ENCODE measurements at places on chromosomes 2 and 18.

DNA sequence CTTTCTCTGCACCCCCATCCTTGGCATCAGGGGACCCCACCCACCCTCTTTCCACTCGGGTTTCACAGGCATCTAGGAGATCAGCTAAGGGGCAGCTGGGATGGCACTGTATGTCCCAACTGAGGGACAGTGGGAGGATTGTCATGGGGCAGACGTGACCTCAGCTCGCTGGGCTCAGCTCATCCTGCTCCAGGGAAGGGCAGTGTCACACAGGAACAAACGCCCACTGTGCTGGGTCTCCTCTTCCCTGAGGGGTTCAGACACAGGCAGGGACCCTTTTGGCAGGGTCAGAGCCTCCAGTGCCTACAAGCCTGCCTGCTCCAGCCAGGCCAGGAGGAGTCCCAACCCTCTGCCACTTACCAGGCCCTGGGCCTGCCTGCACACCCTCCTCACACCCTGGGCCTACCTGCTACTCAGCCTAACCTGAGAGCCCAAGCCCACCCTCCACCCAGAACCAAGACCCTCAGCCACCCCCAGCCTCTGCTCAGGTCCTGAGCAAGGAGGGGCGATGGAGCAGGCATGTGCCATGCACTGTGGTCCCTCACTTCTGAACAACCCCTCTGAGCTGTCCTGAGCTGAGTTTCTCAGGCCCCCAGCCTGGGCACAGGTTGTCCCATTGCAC is 68.2 kb downstream of the HS1BP3 start:
- no peaks in the 10 kb centered on the region for H3K36me3 ChIP-seq
- no peak overlapping the region for H3K27ac ChIP-seq
- H3K4me3 ChIP-seq: no peak overlapping the region
- H3K27me3 ChIP-seq: no peaks in the 10 kb centered on the region

- H3K4me3 ChIP-seq: no peak overlapping the region
- no peaks in the 10 kb centered on the region for H3K27me3 ChIP-seq
- H3K27ac ChIP-seq: no peak overlapping the region
- 0 out of 2 replicates have a peak, but pooled peaks cover 8% of the 10 kb centered on the region for H3K4me1 ChIP-seq
Observed at GRCh38 chr2:212845941-212846340, 305.5 kb downstream of the IKZF2 start.

DNA sequence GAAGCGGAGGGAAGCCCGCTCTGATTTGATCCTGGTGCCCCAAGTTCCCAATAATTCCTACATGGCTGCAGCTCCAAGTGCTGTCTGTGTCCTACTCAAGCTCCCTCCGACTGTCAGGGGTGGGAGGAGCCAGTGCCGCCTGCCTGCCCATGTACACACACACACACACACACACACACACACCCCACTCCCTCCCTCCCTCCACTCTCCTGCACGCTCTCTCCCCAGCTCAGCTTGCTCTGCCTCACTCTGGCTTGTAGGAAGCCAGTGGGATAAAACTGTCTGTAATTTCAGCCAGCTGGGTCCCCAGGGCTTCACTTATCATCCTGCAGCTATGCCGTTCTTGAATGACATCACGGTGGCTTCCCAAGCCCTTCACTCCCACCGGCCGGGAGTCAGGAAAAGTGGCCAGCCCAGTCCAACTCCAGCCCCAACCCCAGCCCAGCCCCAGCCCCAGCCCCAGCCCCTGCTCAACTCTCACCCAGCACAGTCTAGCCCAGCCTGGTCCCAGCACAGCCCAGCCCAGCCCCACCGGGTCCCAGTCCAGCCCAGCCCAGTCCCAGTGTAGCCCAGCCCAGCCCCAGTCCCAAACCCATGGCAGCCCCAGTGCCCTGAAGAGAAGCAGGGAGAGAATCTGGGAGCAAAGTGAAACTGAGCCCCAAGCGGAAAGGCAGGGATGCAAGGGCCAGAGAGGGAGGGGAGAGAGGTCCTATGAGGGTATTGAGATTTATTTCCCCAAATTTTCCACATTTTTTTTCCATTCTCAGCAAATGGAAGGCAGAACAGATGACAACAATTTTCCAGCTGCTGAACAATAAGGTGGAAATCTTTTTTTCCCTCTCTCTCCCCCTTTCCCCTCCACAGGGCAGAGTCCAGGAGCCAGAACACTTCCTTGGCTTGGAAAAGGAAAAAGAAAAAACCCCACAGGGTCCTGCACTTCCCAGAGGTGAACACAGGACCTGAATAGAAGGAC is 144.0 kb downstream of the TNS1 start:
- no peaks in the 10 kb centered on the region for H3K36me3 ChIP-seq
- H3K4me1 ChIP-seq: no peaks in the 10 kb centered on the region
- H3K27me3 ChIP-seq: no peaks in the 10 kb centered on the region
- H3K27ac ChIP-seq: no peak overlapping the region

DNA sequence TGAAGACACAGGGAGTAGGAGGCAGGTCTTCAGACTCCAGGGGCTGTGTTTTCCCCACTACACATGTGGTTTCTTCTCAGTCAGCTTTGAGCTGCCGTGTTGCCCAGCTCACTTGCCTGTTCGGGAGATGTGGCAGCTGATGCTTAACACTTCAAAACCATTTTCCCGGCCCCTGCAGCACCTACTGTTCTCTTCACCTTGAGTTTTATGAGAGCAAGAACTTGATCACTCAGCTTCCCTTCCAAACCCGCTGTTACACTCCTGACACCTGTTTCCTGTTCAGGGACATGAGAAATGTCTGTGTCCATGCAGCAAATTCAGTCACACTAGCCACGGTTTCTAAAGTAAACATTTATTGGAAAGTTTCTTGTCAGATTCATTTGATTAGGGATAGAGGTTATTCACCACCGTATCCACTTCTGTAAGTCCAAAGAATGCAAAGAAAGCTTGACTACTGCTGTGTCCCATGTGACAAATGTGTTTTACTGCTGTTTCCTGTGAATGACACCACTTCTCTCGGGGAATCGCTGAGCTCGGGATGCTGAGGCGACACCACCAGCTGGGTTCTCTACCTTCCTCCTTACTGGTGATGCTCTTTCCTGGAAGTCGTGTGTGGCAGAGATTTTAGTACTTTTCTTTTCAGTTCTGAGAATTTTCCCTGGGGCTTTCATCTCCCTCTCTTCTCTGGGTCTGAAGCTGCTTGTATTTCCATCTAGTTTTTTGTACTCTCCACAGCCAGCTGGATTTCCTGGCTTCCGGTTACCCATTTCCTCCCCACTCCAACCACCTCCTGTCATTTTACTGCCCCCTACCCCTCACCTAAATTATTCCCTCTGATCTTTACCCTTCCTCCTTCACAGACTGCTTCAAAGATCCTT is 91.7 kb downstream of the KLF7 start:
- H3K27me3 ChIP-seq: no peaks in the 10 kb centered on the region
- DNase-seq: no peak
- H3K4me3 ChIP-seq: no peak overlapping the region
- no peak overlapping the region for H3K27ac ChIP-seq
- H3K36me3 ChIP-seq: no peaks in the 10 kb centered on the region

DNA sequence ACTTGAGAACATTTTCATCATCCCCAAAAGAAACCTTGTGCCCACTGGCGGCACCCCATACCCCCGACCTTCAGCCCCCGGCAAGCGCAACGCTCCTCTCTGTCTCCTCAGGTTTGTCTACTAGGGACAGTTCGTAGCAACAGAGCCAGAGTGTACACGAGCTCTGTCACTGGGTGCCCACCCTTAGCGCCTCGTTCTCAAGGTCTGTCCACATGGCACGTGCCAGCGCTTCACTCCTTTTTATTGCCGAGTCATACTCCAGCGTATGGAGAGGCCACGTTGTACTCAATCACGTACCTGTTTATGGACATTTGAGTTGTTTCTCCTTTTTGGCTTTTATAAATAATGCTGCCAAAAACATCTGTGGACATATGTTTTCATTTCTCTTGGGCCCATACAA is 30.3 kb upstream of the GPC1 start:
- H3K36me3 ChIP-seq: no peaks in the 10 kb centered on the region
- no peak overlapping the region for H3K4me3 ChIP-seq
- H3K4me1 ChIP-seq: no peaks in the 10 kb centered on the region

DNA sequence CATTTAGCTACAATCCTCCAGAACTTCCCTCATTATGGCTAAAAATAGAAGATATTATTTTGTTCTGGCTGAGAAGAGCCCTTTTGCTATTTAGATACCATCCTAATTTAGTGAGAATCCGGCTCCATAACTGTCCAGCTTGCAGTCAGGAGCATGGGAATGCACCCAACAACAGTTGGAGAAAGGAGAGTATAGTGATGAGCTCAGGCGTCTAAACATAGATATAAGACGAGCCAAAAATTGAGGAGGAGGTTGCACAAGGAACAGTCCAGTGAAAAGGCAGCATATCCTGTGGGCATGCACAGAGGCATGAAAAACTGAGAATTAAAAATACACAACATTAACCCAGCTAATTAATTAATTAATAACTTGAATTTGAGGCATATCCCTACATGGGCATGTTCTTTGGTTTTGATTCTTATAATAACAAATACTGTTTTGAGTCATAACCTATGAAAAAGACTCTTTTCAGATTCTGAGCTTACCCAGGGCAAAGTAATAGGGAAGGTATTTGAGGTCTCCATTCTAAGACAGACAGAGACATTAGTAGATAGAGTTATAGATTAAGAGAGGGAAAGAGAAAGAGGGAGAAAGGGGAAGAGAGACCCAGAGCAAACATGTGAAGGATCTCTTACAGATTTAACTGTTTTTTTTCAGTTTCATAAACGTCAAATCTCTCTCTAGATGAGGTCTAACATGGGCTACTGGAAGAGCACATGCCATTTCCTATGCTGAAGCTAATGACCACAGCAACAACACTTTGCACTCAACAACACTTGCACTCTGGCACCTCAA is 311.2 kb downstream of the OSR1 start:
- H3K4me1 ChIP-seq: peaks cover 9% of the 10 kb centered on the region
- no peak overlapping the region for H3K27ac ChIP-seq
- no peak for DNase-seq
- no peaks in the 10 kb centered on the region for H3K27me3 ChIP-seq
- H3K36me3 ChIP-seq: no peaks in the 10 kb centered on the region
- H3K4me3 ChIP-seq: no peak overlapping the region

DNA sequence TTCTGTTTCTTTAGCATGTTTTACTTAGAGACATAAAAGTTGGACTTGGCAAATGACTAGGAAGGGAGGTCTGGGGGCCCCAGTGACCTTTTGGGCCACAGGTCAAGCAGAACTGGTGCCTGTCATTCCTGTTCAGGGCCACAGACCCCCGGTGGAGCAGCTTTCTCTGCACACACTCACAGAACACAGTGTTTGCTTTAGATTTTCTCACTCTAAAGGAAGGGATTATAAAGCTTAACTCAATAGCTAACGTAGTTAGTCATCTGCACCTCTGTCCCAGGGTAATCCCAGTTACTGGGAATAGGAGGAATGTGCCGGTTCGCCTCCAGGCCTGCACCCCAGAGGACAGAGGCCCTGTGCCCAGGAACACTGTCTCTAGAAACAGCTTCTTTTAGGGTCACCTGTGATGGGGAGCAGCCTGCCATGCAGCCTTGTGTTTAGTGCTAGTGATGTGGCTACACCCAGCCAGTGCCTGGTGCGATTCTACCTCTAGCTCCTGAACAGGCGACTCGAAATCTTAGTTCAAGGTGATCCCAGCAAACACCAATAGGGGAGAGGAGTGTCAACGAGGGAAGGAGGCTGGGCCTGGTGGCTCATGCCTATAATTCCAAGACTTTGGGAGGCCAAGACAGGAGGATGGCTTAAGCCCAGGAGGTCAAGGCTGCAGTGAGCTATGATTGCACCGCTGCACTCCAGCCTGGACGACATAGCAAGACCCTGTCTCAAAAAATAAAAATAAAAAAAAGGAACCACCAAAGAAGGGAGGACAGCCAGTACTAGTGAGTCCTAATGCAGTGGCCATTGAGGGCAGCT is 11.6 kb downstream of the SPATA3 start:
- no peak overlapping the region for H3K4me3 ChIP-seq
- H3K4me1 ChIP-seq: peaks cover 10% of the 10 kb centered on the region
- H3K27ac ChIP-seq: no peak overlapping the region
- H3K36me3 ChIP-seq: no peaks in the 10 kb centered on the region

DNA sequence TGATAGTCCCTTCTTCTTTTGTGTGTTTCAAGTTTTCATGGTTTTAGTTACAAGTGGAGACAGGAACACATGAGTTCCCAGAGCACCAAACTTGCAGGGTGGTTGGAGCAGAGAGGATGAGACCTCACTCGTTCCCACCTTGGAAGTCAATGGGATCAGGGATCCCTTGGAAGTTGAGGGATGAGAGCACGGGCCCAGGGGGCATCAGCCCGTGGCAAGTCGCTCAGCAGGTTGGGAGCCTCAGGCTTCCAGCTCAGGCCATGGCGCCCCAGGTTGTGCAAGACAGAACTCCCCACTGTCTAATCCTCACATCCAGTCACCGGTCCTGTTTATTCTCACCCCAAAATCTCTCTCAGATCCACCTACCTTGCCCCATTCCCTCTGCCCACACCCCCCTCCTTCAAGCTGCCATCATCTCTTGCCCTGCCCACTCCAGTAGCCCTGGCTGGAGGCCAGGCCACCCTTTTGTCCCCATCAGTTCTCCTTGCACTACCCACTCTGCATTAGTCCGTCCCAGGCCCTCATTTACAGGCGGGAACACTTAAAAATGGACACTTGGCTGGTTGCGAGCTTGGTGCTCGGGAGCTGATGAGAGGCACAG is 37.6 kb upstream of the FOSL2 start:
- H3K36me3 ChIP-seq: no peaks in the 10 kb centered on the region

DNA sequence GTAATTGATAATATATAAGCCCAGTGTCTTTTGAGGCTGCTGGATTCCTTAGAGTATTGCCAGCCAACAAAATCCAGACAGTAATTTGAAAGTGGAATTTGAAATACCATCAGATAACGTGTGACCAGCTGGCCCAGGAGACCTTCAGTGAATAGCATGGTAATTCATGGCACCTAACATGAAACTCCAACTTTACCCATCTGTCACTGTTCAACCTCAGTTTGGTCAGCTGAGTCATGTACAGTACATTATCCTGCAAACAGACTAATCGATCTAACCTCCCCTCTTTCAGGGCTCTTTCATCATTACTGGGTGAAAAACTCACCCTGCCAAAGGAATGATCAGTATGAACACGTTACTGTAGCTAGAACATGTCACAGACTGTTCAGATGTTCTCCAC is 230.6 kb downstream of the DOK6 start:
- no peaks in the 10 kb centered on the region for H3K27me3 ChIP-seq
- no peaks in the 10 kb centered on the region for H3K4me1 ChIP-seq
- no peaks in the 10 kb centered on the region for H3K36me3 ChIP-seq
- DNase-seq: no peak
- no peak overlapping the region for H3K4me3 ChIP-seq
- no peak overlapping the region for H3K27ac ChIP-seq

- no peak overlapping the region for H3K4me3 ChIP-seq
- DNase-seq: no peak
- no peaks in the 10 kb centered on the region for H3K27me3 ChIP-seq
- no peak overlapping the region for H3K27ac ChIP-seq
Observed at GRCh38 chr2:38598200-38598990, 4.3 kb downstream of the HNRNPLL start.

DNA sequence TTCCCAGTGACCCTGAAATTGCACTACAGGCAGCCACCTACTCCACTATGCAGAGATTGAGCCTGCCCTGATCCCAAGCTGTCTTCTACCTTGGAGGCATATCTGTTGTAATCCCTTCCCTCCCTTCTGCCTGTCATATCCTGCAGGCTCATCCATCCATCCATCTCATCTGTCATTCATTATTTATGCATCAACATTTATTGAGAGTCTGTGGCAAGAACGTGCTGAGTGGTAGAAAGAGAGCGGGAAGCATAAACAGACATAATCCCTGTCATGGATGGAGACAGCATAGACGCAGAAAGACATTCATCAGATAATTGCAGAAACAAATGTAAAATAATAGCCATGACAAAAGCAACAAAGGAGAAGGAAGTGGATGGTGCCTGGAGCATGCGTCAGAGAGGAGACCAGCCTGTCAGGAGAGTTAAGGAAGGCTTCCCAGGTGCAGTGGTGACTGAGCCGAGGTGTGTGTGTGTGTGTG is 110.7 kb upstream of the STPG4 start:
- peak overlapping the region; percentile 51 for H3K27ac ChIP-seq
- H3K27me3 ChIP-seq: no peaks in the 10 kb centered on the region
- DNase-seq: peak; percentile 28
- H3K36me3 ChIP-seq: no peaks in the 10 kb centered on the region

All from PC-9 (cell line).